CD4-positive, alpha-beta T cell treated with Interleukin-15 for 1 hour (primary cell): ENCODE measurements at places on chromosomes 2 and 18.

DNA sequence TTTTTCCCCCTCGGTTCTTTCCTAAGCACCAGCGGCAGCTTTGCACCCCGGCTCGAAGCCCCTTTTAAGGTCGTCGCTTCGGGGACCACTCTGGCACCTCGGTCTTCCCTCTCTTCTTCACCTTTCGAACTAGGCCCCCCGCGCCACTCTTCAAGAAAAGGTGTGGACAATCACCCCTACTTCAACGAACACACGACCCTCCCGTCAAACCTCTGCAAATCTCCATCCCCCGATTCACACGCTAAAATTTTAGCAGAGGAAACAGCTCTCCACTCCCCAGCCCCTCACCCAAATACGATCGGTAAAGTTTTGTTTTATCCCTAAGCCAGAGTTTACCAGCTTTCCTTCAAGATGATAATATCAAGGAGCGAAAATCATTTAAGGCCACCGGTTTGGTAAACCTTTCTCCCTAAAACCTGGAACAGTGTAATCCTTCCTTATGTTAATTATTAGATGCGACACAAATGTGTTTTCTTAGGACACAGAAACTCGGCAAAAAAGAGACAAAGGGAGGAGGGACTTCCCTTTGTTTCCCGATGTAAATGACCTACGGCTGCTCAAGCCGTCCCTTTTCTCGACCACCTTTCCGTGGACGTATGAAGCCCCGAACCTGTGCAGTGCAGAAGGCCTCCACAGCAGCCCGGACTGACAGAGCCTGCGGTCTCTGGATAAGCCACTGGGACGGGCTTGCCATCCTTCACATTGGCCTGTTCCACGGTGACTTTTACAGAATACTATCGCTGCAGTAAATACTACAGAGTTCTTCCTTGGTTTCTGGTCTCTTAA lies 85.2 kb downstream of the RBMS1 start:
- no peak for DNase-seq

GRCh38 chr2:200791905-200792304 lies 19.8 kb upstream of the BZW1 start:
- DNase-seq: no peak

- no peak for DNase-seq
Measured at GRCh38 chr2:7146151-7146550, 228.9 kb downstream of the RNF144A start.

GRCh38 chr2:136433261-136433660 lies 315.3 kb upstream of the CXCR4 start:
- DNase-seq: no peak

DNA sequence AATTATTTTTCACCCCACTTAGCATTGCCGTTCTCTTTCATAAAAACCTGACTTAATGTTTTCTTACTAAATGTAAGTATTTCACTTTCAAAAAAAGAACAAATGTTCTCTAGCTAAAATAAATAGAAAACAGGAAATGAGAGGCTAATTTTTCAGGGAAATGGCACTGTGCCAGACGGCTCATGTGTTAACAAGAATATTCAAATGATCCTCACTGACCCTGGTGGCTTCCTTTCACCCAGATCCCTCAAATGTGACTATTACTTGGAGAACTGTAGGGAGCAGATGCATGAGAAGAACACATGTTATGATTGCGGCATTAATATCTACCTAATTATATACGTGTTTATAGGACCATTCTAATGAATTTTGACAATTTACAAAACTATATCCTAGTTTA lies 827.7 kb downstream of the SOCS6 start:
- DNase-seq: no peak

DNA sequence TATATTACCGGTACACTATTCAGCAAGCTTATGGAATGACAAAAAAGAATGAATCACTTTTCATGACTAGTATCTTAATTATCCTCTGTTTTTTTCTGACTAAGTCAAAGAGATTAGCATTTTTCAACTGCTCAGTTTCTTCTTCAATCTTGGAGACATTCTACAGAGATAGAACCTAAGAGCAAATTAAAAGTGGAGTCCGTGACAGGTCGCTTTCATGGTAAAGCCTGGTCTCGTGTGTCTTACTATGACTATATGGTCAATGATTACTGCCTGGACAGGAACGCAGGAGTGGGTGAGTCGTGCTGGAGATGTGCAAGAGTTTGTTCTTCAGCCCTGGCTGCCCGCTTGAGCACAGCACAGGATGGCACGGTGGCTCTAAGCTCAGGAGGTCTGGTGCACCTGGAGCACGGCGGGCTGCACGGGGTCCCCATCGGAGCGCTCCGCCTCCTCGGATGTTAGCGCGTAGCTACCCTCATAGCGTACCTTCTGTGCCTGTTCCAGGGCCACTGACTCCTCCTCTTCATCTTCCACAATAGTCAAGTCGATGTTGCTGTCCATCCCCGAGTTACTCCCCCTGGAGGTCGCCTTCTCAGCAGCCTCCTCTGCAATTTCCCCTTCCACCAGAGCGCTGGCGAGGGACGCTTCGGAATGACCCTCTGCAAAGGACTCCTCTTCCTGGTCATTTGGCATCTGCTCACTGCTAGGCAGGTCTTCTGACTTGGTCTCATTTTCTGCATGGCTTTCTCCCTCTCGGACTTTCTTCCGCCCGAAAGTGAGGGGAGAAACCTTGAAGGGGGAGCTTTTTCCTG lies 11.1 kb downstream of the CAVIN2 start:
- DNase-seq: no peak

- no peak for DNase-seq
Measured at GRCh38 chr2:145314119-145314633, 794.3 kb upstream of the ZEB2 start.

GRCh38 chr2:16049406-16049805 lies 109.1 kb downstream of the MYCN start:
- no peak for DNase-seq

GRCh38 chr18:9802175-9803062 lies 83.4 kb upstream of the TXNDC2 start:
- DNase-seq: no peak

DNA sequence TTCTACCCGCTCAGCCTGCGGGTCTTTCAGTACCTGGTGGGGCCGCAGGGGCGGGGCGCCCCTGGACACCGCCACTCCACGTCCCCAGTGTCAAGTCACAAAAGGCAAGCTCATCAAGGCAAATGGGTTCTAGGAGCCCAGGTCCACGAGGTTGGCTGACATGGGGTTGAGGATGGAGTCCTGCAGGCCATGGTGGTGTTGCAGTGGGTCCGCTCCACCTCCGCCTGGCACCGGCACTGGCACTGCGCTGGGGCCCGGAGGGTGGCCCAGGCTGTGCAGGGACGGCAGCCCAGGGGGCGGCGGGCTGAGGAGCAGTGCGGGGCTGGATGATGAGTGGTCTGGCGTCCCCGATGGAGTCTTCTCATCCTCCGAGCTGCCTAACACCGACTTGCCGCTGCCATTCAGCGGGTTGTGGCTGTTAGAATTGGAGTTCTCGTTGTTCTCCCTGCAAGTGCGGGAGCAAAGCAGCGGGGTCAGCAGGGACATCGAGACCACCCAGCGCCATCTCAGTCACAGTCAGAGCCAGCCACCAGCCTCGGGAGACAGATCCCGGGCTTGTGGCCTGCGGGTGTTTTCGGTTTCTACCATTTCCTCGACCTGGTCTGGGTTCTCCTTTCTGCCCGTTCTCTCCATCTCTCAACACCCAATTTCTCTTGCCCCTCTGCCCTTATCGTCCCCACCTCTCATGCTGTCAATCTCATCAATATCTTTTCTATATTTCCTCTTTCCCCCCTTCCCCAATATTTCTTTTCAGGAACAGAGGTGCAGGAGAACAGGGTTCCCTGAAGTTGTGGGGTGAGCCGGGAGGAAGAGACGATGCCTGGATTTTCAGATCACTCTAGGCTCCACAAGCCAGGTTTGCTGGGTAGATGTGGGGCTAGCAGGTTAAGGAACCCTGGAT lies 3.0 kb downstream of the SIX2 start:
- DNase-seq: no peak

GRCh38 chr18:36153203-36153602 lies 23.5 kb downstream of the ELP2 start:
- DNase-seq: no peak

DNA sequence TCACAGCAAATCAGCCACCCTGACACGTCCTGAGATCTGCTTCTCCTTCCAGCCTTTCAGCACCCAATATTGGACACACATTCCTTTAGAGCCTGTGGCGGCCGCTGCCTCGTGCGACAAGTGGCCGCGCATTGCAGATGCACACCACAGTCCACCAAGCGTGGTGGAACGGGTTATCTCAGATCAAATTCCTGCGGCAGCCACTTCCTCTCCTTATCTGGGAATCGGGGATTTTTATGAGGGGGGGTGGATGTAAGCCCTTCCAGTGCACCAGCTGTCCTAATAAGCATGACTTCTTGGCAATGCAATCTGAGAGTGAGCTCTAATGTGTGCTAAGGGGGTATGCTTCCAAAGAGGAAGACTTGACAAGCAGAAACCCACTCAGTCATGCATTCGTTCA lies 18.3 kb upstream of the BMP10 start:
- DNase-seq: no peak

DNA sequence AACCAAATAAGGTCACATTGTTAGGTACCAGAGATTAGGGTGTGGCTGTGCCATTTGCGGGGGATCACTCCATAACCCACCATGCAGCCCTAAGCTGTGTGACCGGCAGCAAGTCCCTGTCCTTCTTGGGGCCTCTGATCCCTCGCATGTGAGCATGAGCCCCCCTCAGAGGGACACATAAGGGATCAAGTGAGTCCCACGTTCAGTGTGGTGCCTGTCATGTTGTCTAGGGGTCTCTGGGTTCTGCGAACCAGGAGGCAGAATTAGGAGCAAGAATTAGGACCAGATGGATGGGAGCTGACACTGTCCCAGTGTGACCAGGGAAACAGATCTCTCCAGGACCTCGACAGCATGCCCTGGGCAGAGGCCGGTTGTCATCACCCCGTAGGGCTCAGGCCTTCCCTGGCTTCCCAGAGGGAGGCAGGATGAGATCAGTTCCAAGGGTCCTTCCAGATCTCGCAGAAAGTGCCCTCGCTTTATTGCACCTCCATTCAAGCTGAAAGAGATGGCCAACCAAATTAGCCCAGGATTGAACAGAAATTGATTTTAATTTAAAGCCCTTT lies 113.2 kb upstream of the OTOS start:
- DNase-seq: no peak

DNA sequence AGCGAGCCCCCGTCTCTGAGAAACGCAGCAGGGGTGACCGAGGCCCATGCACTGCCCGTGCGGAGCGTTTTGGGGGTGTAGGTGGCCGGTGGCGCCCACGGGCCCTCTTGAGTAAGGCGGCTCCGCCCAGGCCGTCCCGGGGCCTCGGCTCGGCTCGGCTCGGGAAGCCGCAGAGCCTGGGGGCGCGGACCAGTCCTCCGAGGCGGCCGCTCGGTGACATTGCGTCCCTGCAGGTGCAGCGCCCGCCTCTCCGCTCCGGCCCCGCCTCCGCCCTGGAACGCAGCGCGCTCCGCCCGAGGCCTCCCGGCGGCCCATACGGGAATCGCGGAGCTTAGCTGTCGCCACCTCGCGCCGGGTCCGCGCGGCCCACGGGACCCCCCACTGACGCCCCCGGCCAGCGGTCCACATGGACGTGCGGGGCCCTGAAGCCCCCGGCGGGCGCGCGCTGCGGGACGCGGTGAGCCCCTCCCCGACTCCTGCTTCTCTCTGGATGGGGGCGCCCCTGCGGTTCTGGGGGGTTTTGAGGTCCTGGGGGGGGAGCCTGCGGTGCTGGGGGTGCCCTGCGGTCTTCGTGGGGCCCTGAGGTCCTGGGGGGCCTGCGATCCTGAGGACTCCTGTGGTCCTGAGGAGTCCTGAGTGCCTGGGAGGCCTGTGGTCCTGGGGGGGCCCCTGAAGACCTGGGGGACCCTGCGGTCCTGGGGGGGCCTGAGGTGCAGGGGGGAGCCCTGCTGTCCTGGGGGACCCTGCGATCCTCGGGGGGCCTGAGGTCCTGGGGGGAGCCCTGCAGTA lies at the start of gene HSBP1L1:
Gene HSBP1L1, plus strand, starts transcription at position 314 of the 789 bp plus-strand sequence. Its CDS starts 93 bp downstream, at position 407.
- peak; percentile 67 for DNase-seq

GRCh38 chr18:64253222-64253621 lies 104.3 kb upstream of the LINC00305 start:
- DNase-seq: no peak

GRCh38 chr2:233966388-233966787 lies 49.2 kb downstream of the TRPM8 start:
- DNase-seq: no peak

DNA sequence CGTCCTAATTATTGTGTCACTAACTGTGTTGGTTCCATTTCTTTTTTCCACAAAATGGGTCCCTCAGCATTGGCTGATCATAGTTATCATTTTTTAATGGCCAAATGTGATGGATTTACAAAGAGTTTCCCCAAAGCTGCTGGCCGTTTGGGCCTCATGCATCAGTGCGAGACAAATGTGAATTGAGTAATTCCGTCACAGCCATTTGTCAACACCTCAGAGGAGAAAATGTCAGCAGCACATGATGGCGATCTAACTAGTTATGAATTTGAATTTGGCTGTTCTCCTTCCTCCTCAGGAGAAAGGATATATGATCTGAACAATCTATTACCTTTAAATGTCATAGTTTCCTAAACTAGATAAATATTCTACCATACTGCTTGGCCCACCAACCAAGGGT lies 54.9 kb upstream of the SP3 start:
- no peak for DNase-seq

- no peak for DNase-seq
Measured at GRCh38 chr2:16058256-16058655, 117.9 kb downstream of the MYCN start.

DNA sequence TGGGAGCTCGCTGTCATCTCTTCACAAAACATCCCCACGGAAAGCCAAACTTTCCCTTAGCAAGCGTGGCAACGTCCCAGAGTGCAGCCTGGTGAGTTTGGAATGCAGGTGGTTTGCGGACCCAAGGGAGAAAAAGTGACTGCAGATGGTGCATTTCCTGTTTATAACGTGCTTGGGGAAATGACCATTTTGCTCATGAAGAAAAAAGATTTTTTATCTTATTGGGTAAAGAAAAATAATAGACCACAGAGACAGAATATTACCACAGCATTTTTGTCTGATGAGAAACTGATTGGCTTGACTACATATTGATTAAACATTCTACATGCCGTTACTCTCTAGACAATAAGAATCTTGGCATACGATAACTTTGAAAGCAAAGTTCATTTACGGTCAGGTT lies 136.5 kb downstream of the COPS8 start:
- no peak for DNase-seq

DNA sequence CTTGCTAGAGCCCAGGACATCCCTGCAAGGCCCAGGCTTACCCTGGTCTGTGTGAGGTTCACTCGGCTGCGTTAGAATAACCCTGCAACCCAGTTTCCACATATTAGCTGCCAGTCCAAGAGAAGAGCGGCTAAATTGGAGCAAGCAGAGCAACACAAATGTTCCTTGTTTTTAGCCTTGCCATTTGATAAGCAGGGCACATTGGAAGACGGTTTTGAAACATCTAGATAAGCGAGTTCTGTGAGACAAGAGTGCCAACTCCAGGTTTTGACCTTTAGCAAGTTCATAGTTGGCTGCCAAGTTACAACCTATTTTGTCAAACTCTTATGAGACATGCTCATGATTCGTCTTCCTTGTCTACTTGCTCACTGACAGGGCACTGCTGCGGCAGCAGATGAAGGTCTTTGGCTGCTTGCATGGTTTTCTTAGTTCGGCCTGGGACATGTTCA lies 23.5 kb downstream of the DPP4 start:
- no peak for DNase-seq

GRCh38 chr2:74094291-74094690 lies 53.4 kb downstream of the BOLA3 start:
- DNase-seq: no peak
